ENCODE measurements at places on chromosomes 12 and 14. TPM values are rescaled to one million over a fixed set of nuclear protein-coding genes. Genes with fewer than 3 reads are reported as not detected.

Gene ST8SIA1
- not detected for total RNA-seq

DNA sequence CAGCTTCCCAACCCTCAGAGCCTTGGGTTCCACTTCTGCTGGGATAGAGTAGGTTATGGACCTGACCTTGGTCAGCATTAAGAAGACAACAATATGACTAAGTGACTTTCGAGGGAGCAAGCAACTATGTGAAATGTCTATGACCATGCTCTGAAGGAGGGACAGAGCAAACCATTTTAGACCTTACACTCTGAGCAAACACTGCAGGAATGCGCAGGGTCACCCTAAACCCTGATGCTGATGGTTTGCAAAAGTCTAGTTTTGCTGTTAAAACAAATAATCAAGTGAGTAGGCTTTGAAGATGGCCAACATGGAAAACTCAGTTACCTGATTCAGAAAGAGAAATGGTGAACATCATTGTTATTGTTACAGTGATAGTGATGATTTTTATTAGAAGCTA, 8.7 kb downstream of the ZCCHC8 start:
- DNase-seq: no peak

DNA sequence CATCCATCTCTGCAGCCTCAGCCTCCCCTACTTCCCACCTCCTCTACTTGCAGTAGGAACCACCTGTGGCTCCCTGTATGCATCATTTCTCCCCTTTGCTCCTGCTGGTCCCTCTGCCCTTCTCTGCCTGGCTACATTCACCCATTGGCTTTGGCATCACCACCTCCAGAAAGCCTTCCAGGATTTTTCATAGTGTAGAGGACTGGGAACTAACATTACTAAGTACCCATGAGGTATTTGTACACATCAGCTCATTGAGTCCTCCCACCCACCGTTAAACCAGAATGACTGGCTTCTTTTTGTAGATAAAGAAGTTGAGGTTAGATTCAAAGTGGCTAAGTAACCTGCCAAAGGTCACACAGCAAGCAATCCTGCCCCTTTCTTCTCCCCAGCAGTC, 17.1 kb downstream of the SYNE3 start:
- DNase-seq: no peak

DNA sequence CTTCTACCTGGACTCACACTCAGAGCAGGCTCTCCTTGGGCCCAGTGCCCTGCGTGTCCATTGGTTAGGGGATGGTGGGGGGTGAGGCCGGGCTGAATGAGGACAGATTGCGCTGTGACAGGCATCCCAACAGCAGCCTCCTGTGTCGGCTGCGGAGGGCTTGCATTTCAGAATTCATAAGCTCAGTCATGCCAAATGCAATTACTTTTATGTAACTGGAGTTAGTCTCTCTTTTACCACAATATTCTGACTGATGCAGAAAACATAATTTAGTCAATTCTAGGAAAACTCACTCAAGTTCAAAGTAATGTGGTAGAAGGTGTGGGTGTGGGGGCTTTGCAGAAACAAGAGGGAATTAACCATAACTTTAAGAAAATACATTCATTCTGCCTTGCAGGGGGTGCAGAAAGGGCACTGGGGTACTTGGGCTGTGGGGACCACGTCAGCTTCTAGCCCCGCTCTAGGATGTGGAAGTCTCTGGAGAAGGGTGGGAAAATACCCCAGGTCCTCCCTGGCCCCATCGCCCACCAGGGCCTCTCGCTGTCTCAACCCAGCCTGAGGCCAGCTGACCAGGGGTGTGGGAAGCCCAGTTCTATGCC, 257.7 kb downstream of the ADGRD1 start:
- DNase-seq: peak; percentile 22

GRCh38 chr14:77886010-77886409, 86.1 kb downstream of the ADCK1 start:
- DNase-seq: no peak

All from H9 (cell line).